RWPE2 (cell line): ENCODE measurements at places on chromosomes 5 and 9.

DNA sequence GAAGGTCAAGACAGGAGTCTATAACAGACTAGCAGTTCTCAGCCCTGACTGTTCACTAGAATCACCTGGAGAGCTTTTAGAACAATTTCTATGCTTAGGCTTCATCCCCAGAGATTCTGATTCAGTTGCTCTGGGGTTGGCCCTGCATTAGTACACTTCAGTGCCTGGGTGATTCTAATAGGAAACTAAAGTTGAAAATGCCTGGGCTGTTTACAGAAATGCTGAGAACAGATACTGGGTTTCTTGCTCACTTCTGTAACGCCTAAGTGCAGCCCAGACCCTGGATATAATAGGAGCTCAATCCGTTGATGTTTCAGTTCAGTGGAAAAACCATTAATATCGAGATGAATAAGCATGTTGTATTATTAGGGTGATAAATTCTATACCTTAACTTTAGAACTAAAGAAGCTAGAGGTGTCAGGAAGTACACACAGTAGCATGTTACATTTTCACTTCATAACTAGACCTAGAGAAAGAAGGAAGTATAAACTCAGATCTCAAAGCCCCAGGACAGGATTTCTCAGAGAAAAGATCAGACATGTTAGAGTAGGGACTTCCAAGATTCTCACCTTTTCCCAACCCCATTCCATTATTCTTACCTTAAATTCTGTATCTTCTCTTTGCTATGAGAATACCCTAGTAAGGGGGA, 20.4 kb downstream of the HAVCR2 start:
- DNase-seq: no peak

- DNase-seq: no peak
Observed at GRCh38 chr9:38183994-38184568, 115.1 kb upstream of the SHB start.

DNA sequence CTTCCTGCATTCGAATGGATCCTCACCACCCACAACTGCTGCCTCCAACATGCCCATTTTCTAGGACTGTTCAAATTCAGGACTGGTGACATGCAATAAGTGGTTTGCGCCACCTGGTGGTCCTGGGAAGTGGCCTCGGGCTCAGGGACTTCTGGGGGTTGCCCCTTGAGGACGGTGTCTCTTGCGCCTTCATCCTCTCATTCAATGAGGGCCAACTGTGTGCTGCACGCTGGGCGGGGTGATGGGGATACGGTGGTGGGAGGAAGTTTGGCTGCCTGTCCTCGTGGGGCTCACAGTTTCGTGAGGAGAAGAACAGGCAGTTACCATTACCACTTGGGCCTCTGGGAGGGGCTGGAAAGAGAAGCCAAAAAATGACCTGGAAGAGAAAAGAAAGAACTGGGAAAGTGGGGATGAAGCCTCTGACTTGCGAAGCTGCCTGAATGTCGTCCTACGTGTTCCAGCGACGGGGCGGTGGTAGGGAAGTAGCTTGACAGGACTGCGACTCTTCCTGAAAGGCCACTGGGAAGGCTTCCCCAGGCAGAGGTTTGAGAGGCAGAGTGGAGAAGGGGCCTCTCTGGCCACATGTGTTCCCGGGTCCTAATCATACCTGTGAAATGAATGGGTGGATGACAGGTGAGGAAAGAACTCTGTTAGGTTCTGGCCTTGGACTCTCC, 49.0 kb downstream of the PSD2 start:
- no peak for DNase-seq

- DNase-seq: no peak
Observed at GRCh38 chr9:112380102-112380824, at the start of gene HSDL2. Gene HSDL2 (plus strand): TSS chr9:112380108. CDS start chr9:112380164, 56 bp downstream.

DNA sequence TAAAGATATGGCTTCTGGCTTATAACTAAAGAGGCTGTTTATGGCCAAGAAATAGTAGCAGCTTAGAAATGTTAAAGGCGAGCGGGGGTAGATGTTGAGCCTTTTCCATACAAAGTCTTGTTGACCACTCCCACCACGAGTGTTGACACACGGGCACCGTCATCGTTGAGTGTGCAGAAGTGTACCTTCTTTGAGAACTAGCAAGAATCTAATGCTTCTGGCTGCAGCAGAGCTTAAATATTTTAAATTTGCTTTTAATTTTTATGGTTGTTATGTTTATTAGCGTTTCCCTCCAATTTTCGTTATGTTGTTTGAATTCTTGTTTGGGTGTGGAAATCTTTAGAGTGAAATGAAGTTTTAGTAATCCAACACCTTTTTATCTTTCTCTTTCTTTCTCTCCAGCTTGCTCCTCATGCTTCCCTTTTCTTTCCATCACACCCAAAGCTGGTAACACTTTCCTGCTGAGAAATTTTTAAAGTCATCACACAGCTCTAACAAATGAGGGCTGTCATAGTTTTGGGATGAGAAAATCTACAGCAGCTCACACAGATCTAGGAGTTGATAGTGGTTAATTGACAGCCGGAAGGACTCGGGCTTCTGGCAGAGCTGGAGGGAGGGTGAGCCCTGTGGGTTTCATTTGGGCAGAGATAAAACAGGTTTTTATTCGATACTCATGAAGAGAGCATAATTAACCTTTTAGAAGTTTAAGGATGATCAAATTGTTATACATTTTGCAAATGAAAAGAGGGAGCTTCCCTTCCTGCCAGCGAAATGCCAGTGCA, 120.1 kb upstream of the ZNF608 start:
- DNase-seq: no peak

DNA sequence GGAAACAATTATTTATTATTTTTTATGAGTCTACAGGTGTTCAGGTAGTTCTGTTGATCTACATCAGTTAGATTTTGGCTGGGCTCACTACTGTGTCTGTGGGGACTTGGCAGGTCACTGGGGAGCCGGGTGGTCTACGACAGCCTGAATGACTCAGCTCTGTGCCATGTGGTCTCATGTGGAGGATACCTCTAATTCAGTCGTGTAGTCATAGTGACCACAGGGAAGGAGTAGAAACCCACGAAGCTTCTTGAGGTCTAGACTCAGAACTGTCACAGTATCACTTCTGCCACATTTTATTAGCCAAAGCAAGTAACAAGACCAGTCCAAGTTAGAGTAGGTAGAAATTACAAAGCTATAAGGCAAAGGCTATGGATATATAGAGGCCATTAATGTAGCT, 64.7 kb upstream of the GRAMD2B start:
- DNase-seq: no peak

- no peak for DNase-seq
Observed at GRCh38 chr9:121282277-121283079, 14.5 kb downstream of the GSN start.

DNA sequence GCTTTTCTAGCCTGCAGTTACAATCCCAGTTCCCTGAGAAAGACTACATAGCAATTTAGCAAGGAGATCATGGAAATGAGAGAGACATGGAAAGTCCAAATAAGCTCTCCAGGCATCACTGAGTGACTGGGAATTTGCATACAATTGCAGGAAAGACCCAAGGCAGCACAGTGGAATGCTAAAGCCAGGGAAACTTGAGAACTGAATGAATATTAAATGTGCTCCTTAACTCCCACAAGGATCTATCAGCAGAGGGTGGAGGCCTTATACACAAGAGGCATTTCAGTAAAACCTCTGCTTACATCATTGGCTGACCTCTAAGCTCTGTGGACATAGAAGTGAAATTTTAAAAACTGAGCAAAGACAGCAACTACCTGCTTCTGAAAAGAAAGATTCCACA, 355.6 kb upstream of the DAB2 start:
- DNase-seq: no peak

DNA sequence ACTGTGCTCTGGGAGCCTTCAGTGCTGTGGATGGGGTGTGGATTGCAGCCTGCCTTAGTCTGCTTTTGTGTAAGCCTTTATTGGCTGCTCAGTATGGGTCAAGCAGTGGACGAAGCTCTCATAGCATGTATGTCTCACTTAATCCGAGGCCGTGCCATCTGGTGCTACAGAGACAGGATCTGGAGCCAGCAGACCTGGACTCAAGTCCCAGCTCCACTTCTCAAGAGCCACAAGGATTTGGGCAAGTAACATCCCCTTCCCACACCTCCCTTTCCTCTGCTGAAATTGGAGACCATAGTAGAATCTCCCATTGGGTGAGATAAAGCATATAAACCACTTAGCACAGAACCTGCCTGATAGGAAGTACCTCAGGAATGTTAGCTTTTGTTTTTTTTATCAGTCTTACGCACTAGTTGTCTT, 23.4 kb upstream of the LECT2 start:
- no peak for DNase-seq

DNA sequence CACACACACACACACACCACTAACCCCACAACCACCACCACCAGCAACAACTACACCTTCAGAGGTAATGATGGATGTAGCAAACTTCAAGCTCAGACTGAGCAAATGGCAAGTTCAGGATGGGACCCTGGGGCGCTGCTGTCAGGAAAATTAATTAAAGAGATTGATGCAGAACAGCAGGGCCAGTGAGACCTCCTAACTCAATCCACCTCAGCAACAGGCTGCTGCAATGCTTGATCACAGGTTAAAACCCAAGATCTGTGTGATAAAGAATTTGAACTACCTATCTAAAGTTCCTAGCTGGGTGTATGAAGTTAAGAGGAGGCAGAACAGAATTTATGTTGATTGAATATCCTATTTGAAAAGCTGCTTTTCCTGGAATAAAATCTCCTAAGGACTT, 140.3 kb upstream of the FER start:
- DNase-seq: no peak

GRCh38 chr5:37308793-37309192, 59.6 kb upstream of the CPLANE1 start:
- DNase-seq: no peak
